ENCODE measurements at places on chromosomes 12 and 14.

DNA sequence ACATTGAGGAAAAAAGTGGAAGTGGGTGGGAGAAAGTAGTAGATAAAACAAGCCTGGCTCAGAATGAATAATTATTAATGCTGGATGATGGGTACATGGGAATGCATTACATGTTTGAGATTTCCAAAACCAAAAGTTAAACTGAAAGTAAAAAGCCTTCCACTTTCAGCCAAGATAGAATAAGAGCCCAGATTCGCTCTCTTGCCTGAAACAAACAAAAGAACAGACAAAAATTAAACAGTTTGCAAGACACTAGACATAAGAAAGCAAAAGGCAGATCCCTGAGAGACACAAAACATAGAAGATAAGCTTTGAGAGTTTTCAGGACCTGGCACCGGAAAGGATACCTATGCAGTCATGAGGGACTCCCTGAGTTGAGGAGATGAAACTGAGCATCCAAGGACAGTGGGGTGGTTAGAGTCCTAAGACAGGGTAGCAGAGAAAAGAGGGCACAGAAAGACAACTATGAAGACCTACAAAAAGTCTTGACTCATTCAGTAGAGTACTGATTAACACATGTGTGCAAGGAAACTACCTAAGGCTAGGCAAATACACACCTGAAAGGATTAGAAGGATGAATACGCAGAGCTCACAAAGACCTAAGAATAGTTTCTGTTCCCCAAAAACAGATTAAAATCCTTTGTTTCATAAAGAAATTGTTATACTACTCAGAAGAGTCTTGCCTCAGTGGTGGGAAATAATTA lies 54.1 kb downstream of the CEP83 start:
- no peak for DNase-seq

DNA sequence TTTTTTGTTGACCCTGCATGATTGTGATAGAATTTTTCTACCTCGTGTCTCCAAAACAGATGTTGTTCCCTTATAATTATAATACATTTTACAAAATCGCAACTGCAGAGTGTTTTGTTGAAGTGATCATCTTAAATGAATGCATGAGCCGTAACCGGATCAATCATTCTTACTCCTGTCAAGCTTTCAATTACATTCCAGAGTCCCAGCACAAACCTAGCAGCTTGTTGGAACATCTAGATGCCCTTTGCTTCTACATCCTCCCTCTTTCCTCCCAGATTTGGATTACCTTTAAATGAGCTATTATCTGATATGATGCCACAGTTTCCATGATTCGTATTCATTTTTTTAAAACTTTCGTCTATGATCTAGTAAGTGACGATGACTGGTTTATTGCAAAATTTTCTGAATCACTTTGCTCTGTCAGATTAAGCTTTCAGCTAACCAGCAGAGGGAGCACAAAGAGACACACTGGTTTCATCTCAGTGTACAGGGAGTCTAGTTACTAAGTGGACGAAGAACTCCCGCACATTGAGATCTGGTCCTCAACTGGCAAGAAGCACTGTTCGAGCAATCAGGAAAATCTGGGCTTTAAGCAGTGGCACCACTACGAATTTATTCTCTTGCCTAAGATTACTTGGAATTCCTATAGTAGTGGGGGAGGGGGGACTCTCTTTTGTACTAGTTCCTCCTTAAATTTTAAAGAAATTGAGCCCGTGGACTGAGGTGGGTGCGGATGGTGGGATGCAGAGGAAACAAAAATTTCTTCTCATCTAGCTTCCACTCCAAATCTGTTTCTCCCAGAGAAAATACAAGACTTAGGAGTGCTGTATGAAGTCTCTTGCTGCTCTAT lies 40.9 kb downstream of the TSHR start:
- peak; percentile 57 for DNase-seq

GRCh38 chr12:39364196-39364595 lies 78.7 kb downstream of the KIF21A start:
- DNase-seq: no peak

- peak; percentile 65 for DNase-seq
Measured at GRCh38 chr12:122064025-122064777, 14.4 kb upstream of the MLXIP start.

GRCh38 chr12:126519833-126520232 lies 1454.6 kb downstream of the AACS start:
- DNase-seq: no peak

- DNase-seq: no peak
Measured at GRCh38 chr14:79464468-79464867, 746.8 kb downstream of the DIO2 start.

- no peak for DNase-seq
Measured at GRCh38 chr12:44573723-44574122, 302.4 kb downstream of the NELL2 start.

- peak; percentile 22 for DNase-seq
Measured at GRCh38 chr12:81502912-81503695, 256.0 kb downstream of the PPFIA2 start.

GRCh38 chr14:64715628-64716412 lies 11.6 kb downstream of the PLEKHG3 start:
- DNase-seq: no peak

DNA sequence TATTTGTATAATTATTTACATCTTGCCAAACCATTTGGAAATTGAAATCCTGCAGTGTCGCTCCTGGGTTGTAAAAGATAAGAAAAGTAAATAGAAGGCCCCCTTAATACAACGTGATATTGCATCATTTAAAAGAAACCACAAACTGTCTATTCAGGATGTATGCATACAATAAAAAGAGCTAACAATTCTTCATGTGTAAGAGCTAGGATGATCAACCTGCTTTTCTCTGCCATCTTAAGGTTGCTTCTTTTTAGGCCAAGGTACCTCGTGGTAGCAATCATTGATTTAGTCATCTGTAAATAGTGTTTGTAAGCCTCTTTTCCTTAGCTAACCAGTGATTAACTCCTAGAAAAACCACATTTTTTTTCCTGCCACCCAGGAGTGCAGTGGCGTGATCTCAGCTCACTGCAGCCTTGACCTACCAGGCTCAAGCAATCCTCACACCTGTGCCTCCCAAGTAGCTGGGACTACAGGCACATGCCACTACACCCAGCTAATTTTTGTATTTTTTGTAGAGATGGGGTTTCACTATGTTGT lies 3.3 kb upstream of the USP44 start:
- DNase-seq: no peak

DNA sequence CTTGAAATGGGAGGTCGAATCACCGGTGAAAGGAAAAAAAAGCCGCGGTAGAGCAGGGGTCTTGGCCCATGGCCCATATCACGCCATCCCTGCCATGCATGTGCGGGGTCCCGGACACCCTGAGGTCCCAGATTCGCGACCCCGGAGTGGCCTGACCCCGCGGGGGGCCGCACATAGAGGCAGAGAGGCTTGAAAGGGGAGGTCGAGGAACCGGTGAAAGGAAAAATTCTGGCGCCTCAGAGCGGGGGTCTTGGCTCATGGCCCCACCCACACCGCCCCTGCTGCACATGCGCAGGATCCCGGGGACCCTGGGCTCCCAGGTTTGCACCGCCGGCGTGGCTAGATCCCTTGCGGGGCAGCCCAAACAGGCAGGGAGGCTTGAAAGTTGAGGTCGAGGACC lies 319.8 kb downstream of the ALG10 start:
- no peak for DNase-seq

DNA sequence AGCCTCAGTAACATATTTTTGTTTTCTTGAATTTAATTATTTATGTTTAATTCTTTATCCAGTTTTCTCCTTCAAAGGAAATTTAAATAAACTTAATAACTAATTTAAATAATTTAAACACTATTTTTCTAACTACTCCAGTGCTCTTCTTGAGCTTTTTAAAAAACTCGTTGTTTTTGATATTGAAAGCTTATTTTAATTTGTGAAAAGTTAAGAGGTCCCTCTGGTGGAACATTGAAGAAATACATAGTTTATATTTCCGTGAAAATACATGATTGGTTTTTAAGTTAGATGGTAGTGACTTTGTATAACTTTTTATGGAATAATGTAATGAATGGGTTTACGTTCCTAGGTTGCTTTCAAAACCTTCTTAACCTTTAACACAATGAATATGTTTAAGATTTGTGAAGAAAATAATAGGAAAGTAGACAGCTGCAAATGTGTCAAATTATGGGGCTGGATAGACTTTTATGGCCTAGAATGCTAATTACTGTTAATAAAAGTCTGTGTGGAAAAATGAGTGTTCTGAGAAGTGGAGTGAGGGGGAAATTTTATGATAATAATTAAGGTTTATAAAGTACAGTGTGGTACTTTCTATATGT lies 45.9 kb upstream of the MSRB3 start:
- no peak for DNase-seq

DNA sequence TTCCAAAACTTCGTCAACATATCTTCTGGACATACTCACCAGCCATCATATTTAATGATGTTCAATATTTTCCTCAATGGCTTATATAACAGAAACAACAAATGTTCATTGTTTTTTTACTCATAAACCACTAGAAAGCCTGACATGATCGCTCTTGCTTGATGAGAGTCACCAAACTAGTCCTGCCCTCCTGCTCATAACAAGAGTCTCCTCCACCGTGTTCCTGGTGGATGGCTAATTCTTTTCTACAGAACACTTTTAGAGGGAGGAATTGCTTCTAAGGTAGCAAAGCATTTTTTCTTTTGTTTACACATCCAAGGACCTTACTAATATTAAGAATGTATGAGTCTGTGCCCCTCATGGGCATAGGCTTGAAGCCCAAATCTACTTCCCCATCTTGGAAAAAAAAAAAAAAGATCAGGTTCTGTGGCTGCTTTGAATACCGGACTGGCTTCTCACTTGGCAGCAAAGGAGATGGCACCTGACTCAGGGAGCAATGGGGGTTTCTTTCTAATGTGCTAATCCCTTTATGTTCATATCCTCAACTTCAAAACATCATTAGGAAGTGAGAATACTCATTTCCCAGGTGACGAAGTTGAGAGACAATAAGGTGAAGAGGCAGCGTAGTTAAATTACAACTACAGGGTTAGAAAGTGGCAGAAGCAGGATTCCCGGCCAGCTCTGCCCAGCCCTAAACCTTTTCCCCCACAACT lies 188.8 kb downstream of the EPS8 start:
- DNase-seq: no peak

GRCh38 chr14:20177433-20177974 lies 13.2 kb upstream of the OR11G2 start:
- DNase-seq: no peak

GRCh38 chr14:24232121-24232644 lies at the start of gene NEDD8:
TSS of gene NEDD8 (minus strand) at chr14:24232367. CDS start at chr14:24232267, 100 bp downstream.
- DNase-seq: peak; percentile 76

DNA sequence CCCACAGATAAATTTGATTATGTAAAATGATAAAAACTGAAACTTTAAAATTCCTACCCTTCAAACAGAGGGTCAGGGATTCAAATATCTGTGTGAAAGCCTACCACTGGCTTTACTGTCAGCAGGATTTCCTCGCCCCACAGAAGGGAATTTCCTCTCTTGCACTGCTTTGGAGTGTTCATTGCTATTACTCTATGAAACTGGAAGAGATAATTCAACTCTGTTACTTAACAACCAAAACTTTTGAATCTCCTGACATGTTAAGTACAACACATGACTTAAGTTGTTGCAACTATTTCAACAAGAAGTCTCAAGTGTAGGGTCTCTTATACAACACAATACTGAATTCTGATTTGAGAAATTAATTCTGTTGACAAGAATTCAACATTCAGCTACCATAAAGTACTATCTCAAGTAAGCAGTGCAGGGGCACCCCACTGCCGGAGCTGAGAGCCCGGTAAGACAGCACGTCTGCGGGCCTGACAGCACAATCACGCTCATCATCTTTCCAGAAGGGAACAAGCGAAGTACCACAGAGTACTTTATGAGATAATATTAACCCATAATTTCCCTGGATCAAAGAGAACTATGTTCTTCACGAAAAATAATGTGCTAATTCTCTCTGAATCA lies 22.9 kb downstream of the DICER1 start:
- DNase-seq: no peak

- DNase-seq: no peak
Measured at GRCh38 chr14:56617084-56617483, 37.5 kb downstream of the TMEM260 start.

DNA sequence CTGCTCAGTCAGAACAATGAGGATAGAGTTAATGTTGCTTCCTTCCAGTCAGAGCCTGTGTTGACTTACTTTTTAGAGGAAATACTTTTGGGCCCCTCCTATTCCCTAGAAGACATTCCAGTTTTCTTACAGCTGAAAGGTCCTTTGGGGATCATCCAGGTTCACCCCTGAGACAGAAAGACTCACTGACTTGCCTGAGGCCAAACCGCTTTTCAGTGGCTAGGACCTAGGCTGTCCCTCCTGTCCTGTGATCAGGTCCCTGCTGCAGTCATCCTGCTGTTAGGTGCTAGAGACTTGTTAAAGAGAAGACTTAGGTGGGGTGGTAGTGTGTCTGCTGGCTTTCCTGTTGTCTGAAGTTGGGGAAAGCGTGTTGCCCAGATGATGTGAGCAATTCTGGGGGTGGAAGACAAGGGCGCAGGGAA lies 39.6 kb downstream of the SUSD6 start:
- DNase-seq: no peak

- no peak for DNase-seq
Measured at GRCh38 chr12:18521461-18521860, 216.4 kb downstream of the PLCZ1 start.

DNA sequence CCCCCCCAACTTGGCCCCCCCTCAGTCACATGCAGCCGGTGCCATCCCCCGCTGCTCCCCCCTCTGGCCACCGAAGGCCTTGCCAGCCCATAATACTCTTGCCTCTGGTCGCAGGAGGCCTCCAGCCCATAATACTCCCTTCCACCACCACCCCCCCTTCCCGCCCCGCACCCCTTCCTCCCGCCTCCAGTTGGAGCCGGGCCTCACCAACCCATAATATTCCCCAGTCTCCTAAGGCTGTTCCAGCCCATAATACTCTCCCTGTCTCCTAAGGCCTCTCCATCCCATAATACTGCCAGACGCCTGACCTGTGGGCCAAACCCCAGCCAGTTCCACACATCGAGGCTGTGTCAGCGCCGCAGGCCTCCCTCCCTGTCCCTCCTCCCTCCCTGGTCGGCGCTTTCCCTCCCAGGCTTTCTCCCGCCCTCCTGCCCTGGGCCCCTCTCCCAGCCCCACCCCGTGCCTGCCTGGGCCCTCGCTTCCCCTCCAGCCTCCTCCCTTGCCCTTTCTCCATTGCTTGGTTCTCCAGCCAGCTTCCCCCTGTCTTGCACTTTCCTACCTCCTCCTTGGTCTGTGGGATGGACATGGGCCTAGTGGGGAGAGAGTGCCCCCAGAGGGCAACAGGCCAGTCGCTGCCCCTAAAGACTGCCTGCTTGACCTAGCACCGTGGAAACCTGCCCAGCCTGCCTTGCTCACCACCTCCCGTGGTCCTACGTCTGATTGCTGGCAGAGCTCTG lies 6.8 kb upstream of the CHD4 start:
- peak; percentile 89 for DNase-seq

GRCh38 chr12:106031761-106032622 lies 106.8 kb downstream of the NUAK1 start:
- no peak for DNase-seq

GRCh38 chr12:3202734-3203446 lies 125.7 kb downstream of the TSPAN9 start:
- no peak for DNase-seq

GRCh38 chr14:99728231-99728920 lies 44.3 kb downstream of the CYP46A1 start:
- DNase-seq: no peak

GRCh38 chr14:63483315-63483714 lies 59.9 kb downstream of the PPP2R5E start:
- DNase-seq: no peak

GRCh38 chr12:2974560-2974971 lies 15.4 kb downstream of the TEAD4 start:
- no peak for DNase-seq

- DNase-seq: peak; percentile 84
Measured at GRCh38 chr12:96237465-96238077, 43.4 kb downstream of the ELK3 start.

Data from AG09319 (cell line).